ENCODE measurements at places on chromosomes 16 and 17.

DNA sequence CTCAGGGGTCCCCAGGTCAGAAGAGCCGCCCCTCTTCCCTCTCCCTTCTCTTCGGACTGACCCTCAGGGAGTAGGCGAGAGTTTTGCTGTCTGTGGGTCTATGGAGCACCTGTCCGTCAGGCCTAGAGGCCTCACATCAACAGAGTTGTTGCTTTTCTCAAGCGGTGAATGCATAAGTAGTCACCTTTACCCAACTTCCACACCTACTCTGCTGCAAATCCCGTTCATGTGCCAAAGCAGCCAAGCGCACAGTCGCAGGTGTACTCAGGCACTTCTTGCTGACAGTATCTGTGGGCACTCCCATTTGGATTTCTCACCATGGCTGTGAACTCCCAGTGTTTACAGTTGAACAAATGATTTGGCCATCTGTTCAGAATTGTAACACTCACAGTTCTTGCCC, 4.0 kb upstream of the FA2H start:
- no peak for DNase-seq

DNA sequence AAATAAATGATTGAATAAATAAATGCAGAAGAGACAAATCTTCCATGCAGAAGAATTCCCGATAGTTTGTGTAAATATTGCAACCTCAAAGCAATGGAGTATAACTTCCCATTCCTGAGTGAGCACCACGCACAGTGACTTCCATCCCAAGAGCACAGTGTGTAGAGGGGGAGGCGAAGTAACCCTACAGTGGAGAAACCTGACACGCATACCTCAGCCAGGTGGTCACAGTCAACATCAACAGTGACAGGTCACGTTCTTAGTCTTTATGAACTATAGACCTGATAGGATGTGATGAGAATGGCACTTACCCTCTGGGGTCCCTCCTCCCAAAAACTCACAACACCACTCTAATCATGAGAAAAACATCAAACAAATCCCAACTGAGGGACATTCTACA, 111.6 kb downstream of the DYNLRB2 start:
- no peak for DNase-seq

DNA sequence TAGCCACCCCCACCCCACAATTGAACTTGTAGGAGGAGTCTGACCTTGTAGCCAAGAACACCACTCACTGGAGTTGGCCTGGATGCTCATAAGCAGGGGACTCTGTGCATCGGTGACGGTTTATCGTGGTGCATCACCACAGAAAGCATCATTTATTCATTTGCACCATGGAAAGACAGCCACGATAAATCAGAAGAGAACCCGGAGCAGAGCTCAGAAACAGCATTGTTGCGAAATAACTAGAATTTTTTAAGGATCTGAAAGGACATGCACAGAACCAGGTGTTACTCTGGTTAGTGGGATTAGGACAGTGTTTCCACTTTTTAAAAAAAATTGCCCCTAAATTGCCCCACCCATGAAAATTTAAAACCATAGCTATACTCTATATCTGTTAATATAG, 44.4 kb upstream of the IRX6 start:
- DNase-seq: no peak

DNA sequence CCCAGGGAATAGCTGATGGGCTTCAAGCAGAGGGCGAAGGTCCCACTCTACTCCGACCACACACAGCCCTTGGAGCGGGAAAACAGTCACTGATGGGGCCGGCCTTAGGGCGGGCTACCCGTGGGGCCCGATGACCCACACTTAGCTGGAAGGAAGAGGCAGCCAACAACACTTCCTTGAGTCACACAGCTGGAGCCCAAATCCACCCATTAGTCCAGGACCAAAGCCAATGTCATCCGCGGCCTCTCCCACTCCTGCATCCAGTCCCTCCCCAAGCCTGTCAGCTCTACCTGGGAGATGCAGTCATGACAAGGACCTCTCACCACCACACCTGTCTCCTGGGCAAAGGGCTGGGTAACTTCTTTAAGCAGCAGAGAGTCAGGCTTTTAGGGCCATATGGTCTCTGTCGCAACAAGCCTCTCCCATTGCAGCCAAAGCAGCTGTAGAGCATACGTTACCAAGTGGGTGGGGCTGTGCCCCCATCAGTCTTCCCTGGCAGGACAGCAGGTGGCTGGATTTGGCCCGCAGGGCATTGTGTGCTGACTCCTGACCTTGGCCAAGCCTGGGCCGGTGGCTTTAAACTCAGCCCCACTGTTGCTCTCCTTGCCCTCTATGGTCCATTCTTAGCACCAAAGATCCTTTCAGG, 110.7 kb downstream of the SOCS1 start:
- no peak for DNase-seq

DNA sequence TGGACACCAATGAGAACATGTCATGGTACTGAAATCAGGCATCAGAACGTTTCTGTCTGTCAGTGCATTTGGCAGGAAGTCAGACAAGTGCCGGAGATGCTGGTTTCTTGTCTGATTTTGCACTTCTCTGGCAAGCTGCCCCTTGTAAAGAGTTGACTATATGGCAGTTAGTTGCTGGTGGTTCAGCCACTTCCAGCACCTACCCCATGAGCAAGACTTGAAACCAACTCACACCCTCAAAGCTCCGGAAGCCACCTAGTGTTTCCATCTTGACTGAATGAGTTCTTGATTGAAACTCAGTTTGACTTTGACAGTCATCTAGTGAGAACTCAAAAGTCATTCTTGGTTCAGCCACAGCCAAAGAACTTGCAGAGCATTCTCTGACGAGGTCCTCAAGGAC, 225.1 kb downstream of the SPECC1 start:
- no peak for DNase-seq

GRCh38 chr16:66258916-66259845, 107.3 kb upstream of the CDH5 start:
- DNase-seq: no peak

GRCh38 chr16:73526011-73526804, 478.3 kb upstream of the ZFHX3 start:
- no peak for DNase-seq

All from fibroblast of skin of abdomen (primary cell).